ENCODE measurements at places on chromosomes 13 and 19.
A peak's percentile ranks its signal among the peaks of the same experiment; 100 is the strongest.

GRCh38 chr13:21445759-21446158, 13.3 kb downstream of the ZDHHC20 start:
- DNase-seq: no peak

- DNase-seq: no peak
Measured at GRCh38 chr13:35994131-35994966, 136.8 kb downstream of the DCLK1 start.

DNA sequence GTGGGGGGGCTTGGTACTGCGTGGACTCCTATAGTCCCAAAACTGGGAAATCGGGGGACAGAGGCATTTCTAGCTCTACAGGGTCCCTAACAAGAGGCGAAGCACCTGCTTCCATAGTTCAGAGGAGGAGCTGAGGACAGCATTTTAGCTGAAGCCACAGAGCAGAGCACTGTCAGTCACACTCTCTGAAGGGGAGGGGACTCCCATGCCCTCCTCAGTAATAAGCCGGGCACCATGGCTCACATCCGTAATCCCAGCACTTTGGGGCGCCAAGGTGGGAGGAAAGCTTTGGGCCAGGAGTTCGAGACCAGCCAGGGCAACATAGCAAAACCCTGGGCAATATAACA, 3.8 kb downstream of the NPAS1 start:
- DNase-seq: no peak

DNA sequence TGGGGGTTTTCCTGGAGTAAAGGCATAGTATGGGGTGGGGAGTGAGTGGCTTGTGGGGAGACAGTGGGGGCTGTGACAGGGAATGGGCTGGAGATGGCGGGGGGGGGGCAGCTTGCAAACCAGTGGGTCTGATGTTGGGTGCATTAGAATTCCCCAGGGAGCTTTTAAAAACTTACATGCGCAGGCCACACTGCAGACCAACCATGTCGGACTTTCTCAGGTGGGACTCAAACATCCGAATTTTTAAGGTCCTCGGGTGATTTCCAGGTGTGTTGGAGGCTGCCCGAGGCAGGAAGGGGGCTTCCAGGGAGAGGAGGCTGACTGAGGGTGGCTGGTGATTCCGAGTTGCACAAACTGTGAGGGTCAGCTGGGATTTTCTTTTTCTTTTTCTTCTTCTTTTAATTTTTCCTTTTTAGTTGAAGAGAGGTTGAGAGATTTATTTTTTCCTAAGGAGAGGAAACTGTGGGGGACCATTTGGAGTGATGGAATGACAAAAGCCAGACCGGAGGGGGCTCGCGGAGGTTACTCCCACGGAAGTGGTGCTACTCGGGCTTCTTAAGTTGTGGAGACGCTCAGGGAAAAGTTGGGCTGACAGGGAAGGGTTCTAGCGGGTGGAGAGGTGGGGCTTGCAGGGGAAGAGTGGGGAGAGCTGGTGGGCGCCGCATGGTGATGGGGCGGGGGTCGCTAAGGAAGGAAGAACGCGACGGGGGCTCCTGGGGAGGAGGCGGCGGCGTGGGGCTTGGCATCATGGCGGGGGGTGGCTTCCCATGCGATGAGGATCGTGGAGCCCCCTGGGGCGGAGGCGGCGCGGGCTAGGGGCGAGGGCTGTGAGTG, 997 bp upstream of the CACNG8 start:
- peak; percentile 58 for DNase-seq

- no peak for DNase-seq
Measured at GRCh38 chr19:35650581-35650980, 2.5 kb downstream of the COX6B1 start.

DNA sequence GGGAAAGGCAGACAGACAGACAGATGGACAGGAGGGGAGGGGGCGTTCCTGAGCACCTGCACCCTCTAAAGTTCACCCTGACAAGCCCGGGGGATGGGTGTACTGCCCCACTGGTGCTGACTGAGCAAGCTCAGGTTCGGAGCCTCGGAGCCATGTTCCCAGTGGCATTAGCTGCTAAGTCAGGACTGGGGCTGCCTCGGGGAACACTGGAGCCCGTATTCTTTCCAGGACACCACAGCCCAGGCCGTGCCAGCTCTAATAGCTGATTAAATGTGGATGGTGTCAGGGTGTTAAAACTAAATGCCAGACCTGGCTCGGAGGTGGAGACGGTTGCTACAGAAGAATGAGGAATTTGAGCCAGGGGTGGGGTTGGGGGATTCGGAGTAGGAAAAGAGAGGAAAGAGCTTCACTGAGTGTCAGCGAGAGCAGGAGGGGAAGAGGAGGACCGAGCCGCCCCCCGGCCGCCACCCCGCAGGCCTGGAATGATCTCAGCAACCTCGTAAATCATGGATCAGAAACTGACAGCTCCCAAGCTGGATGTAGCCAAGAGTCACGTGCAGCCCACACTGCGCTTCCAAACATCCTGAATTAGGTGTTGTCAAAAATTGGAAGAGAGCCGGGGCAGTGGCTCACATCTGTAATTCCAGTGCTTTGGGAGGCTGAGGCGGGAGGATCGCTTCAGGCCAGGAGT, 10.4 kb downstream of the MAP2K2 start:
- DNase-seq: no peak

- DNase-seq: no peak
Measured at GRCh38 chr19:612941-613340, 20.4 kb downstream of the POLRMT start.

DNA sequence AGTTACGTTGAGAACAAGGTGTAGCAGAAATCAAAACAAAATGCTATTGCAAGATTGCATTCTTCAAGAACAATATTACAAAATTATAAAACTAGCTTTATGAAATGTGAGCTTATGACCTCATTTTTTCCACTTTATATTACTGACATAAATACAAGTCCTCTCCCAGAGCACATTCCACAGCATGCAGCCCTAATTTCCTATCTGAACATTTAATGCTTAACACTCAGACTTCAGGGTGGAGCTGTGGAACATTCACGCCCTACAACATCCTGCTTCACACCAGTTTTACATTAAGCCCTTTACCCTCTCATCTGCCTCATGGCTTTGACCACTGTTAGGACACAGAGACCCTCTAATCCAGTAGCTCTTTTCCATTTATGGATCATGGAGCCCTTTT, 65.5 kb downstream of the EPSTI1 start:
- no peak for DNase-seq

- DNase-seq: no peak
Measured at GRCh38 chr19:5575590-5575989, 7.8 kb upstream of the TINCR start.

DNA sequence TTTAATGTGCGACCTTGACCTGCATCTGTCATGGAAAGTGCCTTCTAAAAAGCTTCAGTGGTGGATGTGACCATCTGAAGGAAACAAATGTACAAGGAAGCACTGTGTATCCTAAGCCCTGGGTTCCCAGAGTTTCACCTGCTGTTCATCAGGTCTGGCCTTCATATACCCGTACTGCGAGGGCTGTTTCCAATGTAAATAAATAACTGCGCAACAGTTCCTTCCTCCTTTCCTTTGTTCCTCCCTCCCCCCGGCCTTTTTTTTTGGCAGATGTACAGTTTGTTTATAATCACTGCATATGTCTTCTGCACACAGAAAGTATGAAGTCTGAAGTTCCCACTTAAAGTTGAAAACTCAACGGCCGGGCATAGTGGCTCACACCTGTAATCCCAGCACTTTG, 5.2 kb downstream of the FAAP24 start:
- no peak for DNase-seq

GRCh38 chr13:48043789-48044503, 6.4 kb downstream of the NUDT15 start:
- peak; percentile 61 for DNase-seq

GRCh38 chr13:79660361-79660760, 179.4 kb downstream of the NDFIP2 start:
- DNase-seq: no peak

DNA sequence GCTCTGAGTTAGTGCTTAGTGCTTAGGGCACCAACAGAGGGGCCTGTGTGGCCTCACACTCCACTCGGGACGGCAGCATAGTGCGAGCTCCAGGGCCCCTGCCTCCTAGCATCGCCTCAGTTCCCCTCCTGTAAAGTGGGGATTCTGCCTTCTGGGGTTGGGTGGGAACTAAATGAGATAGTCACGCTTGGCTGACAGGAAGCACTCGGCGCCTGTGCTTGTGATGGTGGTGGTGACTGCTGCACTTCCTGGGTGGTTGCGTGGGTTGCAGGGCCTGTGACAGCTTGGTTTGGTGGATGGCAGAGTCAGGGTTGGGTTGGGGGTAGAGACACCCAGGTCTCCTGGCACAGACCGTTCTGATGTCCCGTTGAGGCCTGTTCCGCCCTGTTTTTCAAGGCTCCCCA, 7.7 kb downstream of the PLEKHF1 start:
- DNase-seq: no peak

- DNase-seq: no peak
Measured at GRCh38 chr13:110937511-110938285, 22.8 kb upstream of the ANKRD10 start.

DNA sequence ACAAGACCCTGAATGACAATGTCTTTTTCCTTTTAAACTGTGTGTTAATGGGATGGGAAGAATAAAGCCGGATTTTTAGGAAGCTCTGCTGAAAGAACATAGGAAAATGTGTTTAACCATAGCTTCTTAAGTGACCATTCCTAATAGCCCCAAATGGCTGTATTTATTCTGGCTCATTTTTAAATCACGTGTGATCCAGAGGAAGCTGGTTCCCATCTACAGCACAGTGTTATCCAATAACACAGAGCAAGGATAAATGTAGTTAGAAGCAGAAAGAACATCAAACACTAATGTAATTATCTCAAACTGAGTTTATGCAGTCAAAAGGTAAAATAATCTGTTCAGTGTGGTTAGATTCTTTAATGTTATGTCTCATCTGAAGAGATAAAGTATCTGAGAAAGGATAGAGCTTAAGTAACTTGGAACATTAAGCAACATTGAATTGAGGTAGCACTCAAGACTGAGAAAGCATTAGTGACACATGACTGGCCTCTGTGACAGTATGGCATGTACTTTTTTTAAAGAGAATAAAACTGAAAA, 853.3 kb downstream of the GPC5 start:
- no peak for DNase-seq

DNA sequence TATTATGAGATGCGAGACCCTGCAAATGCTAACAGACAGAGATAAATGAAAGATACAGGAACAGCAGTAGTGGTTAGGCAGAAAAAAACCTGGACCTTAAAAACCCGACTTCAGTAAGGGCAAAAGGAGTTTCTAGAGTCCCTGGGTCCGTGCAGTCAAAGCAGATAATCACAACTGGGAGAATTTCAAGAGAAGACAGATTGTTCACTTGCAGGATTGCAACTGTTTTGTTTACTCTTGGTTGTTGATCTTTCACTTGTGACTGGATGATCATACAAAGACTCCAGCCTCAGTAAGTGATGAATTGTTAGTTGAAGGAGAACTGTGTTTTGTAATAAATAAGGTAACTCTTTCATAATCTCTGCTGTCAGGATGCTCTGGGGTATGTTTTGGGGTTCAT, 135.1 kb downstream of the GPC6 start:
- DNase-seq: no peak

DNA sequence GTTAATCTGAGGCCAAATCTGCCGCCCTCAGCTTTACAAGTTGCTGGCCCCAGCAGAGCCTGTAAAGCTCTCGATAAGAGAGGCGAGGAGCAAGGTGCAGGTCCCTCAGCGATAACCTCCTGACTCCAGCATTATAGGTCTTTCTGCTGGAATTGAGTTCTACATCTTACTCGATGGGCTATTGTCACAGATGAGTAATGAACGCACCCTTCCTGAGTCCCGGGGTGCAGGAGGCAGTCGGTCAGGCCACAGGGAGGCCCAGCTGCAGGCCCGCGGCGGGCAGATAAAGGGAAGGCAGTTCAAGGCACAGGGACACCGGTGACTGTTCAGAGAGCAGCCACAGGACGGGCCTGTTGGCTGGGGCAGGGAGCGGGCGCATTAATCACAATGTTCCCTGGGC, 157.6 kb upstream of the OBI1 start:
- DNase-seq: no peak

DNA sequence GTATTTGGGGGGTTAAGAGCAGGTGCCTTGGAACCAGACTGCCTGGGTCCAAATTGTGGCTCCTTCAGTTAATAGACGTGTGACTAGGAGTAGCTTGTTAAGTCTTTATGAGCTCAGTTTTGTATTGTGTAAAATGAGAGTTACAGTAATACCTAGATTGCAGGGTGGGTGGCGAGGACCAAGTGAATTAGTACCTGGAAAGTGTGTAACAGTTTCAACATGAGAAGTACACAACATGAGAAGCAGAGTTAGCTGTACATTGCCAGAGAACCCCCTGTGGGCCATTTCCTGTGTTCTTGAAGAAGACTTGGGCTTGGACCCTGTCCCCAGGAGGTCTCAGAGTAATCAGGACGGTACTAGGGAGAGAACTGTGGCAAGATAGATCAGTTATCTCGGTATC, 36.8 kb downstream of the PPP2R1A start:
- DNase-seq: no peak

DNA sequence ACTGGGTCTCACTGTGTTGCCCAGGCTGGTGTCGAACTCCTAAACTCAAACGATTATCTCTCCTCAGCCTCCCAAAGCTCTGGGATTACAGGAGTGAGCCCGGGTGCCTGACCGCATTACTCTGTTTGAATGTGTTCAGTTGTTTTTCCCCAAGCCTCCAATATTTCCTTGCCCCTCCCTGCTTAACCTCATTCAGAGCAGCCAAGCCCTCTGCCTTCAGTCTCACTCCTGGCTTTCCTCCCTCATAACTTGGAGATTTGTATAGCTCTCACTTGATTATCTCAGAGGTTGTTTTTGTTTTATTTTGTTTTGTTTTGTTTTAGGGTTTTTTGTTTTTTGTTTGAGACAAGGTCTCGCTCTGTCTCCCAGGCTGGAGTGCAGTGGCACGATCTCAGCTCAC, 11.4 kb downstream of the EPHX3 start:
- no peak for DNase-seq

GRCh38 chr13:98487016-98487415, 89.9 kb downstream of the STK24 start:
- no peak for DNase-seq

- DNase-seq: peak; percentile 74
Measured at GRCh38 chr19:35495107-35496064, 5.1 kb upstream of the KRTDAP start.

GRCh38 chr19:14112809-14113385, 4.7 kb downstream of the PRKACA start:
- DNase-seq: peak; percentile 36

GRCh38 chr19:28710278-28710677, 502.7 kb downstream of the UQCRFS1 start:
- DNase-seq: peak; percentile 71

DNA sequence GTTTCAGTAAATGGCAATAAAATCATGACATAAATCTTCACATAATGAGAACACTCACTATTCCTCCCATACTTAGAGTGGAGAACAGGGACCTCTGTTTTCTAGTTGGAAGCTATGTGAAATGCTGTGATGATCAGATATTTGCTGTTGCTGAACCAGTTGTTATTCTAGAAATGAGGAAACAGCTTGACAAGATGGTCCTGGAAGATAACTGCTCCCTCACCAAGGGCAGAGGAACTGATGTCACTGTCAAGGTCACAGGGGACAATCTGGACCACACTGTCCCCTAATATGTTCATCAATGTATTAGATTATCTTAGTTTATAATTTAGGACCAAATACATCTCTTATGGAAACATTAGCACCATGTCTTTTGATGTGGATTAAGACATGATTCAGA, 1173.3 kb downstream of the PCDH17 start:
- no peak for DNase-seq

GRCh38 chr19:18194554-18195238, 1.7 kb downstream of the MPV17L2 start:
- peak; percentile 56 for DNase-seq
